ENCODE measurements at places on chromosomes 7 and 10. TPM values are rescaled to one million over a fixed set of nuclear protein-coding genes. Genes with fewer than 3 reads are reported as not detected.
A peak's percentile ranks its signal among the peaks of the same experiment; 100 is the strongest.

DNA sequence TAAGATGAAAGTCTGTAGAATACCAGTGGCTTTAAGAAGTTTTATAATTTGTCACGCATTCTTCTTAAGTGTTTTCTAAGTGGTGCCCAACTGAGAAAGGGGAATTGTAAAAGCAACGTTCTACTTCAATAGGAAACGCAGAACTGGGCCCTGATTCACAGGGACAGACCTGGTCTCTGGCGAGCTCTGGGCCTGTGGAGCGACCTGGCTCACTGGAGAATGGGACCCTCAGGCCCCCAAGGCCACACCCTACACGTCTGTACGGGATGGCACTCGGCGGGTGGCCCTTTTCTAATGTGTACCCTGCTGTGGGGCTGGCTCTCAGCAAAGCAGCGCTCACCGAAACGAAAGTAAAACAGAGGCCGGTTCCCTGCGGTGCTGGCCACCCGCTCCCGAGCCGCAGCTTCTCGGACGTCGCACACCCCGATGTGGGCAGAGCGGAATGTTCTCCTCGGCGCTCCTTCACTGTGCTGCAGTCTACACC lies 205.0 kb downstream of the DIP2C start:
- DNase-seq, result peak; percentile 62
- peak overlapping the region; percentile 87 for H3K27ac ChIP-seq
- H3K4me1 ChIP-seq, result peaks cover 8% of the 10 kb centered on the region
- peaks cover 3% of the 10 kb centered on the region for H3K27me3 ChIP-seq
- H3K4me3 ChIP-seq, result peak overlapping the region; percentile 72

The MYO3A gene
- not detected for total RNA-seq

GRCh38 chr7:20578257-20578771 lies 37.2 kb upstream of the ABCB5 start:
- no peak overlapping the region for H3K4me3 ChIP-seq
- no peaks in the 10 kb centered on the region for H3K36me3 ChIP-seq
- no peak for DNase-seq
- no peak overlapping the region for H3K27ac ChIP-seq
- no peaks in the 10 kb centered on the region for H3K27me3 ChIP-seq
- H3K4me1 ChIP-seq, result no peaks in the 10 kb centered on the region

DNA sequence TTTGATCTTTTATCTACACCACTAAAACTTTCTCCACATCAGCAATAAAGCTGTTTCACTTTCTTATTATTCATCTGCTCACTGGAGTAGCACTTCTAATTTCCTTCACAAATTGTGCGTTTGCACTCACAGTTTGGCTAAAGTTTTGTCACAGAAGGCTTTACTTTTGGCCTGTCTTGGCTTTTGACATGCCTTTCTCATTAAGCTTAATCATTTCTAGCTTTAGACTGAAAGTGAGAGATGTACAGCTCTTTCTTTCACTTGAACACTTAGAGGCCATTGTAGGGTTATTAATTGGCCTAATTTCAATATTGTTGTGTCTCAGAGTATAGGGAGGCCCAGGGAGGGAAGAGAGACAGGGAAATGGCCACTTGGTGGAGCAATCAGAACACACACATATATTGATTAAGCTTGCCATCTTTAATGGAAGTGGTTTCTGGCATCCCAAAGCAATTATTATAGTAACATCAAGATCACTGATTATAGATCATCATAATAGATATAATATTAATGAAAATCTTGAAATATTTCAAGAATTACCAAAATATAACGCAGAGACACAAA lies 512.5 kb downstream of the ETV1 start:
- no peaks in the 10 kb centered on the region for H3K27me3 ChIP-seq
- H3K27ac ChIP-seq, result no peak overlapping the region
- H3K4me1 ChIP-seq, result no peaks in the 10 kb centered on the region
- no peaks in the 10 kb centered on the region for H3K36me3 ChIP-seq

DNA sequence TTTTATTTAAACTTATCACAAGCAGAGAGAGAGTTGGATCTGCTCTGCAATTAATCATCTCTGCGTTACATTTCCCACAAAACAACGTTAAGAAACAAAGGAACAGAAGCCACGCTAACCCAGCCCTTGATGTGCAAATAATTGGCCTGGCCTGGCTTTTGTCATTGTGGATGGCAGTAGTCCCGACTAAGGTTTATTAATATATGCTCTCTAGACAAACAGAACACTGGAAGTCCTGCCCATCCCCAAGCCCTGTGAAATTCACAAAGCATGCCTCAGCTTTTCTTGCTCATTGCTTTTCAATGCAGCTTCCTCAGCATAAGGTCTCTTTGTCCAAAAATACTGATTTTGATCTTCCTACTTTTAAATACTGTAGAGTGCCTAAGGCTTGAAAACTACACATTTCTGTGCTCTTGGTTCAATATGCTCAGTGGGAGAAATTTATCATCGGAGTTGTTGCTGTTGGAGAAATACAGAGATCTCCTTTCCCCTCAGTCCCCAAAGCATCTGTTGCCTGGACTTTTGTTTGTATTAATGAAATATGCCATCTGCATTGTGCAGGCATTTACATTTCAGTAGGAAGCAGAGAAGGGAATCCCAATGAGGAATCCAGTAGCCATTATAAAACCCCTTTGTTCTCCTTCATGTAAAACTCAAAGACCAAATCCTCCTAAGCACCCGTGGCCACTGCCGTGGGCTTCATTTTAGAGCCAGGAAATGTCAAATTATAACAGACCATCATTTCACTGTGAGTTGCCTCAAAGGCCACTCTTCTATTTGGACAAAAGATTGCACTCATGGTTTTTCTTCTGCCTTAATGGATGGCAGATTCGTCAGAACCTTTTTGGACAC lies 61.1 kb downstream of the SORCS1 start:
- H3K4me1 ChIP-seq, result no peaks in the 10 kb centered on the region
- H3K27ac ChIP-seq, result no peak overlapping the region
- H3K36me3 ChIP-seq, result no peaks in the 10 kb centered on the region
- no peaks in the 10 kb centered on the region for H3K27me3 ChIP-seq
- H3K4me3 ChIP-seq, result no peak overlapping the region

- H3K27ac ChIP-seq, result no peak overlapping the region
- H3K36me3 ChIP-seq, result peaks cover 2% of the 10 kb centered on the region
- DNase-seq, result no peak
- no peaks in the 10 kb centered on the region for H3K27me3 ChIP-seq
- no peak overlapping the region for H3K4me3 ChIP-seq
These were observed 268.9 kb downstream of the ADK start for GRCh38 chr10:74419958-74420375.

The FZD1 gene
- not detected for total RNA-seq

DNA sequence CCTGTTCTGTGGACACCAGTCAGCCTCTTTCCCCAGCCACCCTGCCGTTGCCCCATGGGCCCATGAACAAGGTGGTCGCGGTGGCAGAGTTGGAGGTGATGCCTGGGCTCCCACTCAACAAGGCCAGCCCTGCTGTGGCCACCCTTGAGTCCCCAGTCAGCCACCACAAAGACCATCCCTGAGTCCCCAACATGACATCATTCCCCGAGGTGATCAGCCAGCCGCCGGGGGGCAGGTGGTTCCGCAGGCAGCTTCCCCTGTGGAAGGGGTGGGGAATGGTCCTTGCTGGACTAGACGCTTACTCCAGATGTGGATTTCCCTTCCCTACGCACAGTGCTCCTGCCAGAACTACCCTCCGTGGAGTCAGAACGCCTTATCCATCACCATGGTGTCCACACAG lies 271.7 kb downstream of the PTPRN2 start:
- no peak overlapping the region for H3K4me3 ChIP-seq
- no peaks in the 10 kb centered on the region for H3K27me3 ChIP-seq
- peaks cover 2% of the 10 kb centered on the region for H3K36me3 ChIP-seq
- no peaks in the 10 kb centered on the region for H3K4me1 ChIP-seq

- H3K27me3 ChIP-seq, result no peaks in the 10 kb centered on the region
- no peak for DNase-seq
- peaks cover 18% of the 10 kb centered on the region for H3K4me1 ChIP-seq
- no peak overlapping the region for H3K4me3 ChIP-seq
- H3K36me3 ChIP-seq, result peaks cover 2% of the 10 kb centered on the region
These were observed 70.0 kb downstream of the VOPP1 start for GRCh38 chr7:55502124-55502857.

The ZNF282 gene
- 42.0 TPM for total RNA-seq

- no peak overlapping the region for H3K4me3 ChIP-seq
- no peaks in the 10 kb centered on the region for H3K36me3 ChIP-seq
- H3K4me1 ChIP-seq, result no peaks in the 10 kb centered on the region
- H3K27me3 ChIP-seq, result no peaks in the 10 kb centered on the region
- DNase-seq, result no peak
These were observed 62.4 kb upstream of the PCBD1 start for GRCh38 chr10:70950801-70951200.

DNA sequence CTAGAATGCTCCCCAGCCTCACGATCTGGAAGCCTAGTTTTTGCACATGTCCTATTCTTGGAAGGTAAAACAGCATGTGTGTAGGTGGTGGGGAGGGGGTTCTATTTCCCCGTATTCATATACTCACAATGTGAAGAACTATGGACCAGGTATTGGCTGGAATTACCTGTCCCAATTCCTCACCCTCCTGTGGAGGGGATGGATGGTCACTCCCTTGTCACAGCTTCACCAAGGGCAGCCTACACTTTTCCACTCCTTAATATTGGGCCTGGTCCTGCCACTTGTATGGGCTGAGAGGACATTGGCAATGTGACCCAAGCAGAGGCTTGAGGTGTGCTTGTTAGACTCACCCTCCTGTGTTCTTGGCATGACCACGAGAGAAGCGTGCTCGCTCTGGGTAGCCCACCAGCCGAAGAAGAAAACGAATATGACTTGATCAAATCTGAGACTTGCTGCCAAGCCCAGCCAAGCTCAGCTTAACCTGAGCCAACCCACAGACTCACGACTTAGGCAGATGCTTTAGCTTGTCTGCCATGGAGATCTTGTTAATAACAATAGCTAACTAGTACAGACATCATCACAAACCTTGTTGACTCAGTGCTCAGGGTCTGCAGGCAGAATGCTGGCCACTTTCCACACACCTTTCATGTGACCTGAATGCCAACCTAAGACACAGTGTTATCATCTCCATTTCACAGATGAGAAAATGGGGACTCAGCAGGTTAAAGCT lies 17.2 kb downstream of the ZNF488 start:
- no peak for DNase-seq
- H3K27ac ChIP-seq, result no peak overlapping the region
- H3K27me3 ChIP-seq, result peaks cover 3% of the 10 kb centered on the region
- no peak overlapping the region for H3K4me3 ChIP-seq

The EPHB6 gene
- 5.1 TPM for total RNA-seq

- H3K4me3 ChIP-seq, result no peak overlapping the region
- H3K27me3 ChIP-seq, result peaks cover 24% of the 10 kb centered on the region
- H3K36me3 ChIP-seq, result no peaks in the 10 kb centered on the region
- H3K27ac ChIP-seq, result no peak overlapping the region
- no peaks in the 10 kb centered on the region for H3K4me1 ChIP-seq
These were observed 20.5 kb downstream of the TRIL start for GRCh38 chr7:28937619-28938018.

- H3K27me3 ChIP-seq, result no peaks in the 10 kb centered on the region
- H3K27ac ChIP-seq, result no peak overlapping the region
- peaks cover 2% of the 10 kb centered on the region for H3K4me1 ChIP-seq
- no peak overlapping the region for H3K4me3 ChIP-seq
- H3K36me3 ChIP-seq, result peaks cover 21% of the 10 kb centered on the region
These were observed 100.6 kb downstream of the LRRC4 start for GRCh38 chr7:127930341-127931328.

DNA sequence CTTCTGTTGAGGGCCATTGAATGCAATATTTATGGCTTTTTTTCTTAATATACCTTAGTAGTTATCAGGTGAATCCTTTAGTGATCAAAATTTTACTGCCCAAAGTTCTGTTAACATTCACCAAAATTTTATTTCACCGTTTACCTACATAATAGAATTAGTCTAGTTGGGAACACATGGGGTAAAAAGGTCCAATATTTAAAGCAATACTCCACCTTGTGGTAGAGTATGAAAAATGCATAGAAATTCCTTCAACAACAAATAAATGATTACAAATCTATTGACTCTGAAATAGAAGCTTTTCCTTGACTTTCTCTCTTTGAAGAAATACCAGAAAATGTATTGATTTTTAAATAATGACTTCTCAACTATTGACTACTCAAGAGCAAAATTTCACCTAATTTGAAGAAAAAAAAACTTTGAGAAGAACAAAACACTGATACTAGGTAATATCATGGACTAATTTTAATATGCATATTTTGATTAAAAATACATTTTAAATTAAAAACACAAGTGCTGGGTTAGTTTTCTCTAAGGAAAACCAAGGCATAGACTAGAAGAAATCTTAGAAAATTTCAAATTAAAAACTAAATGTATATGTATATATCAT lies 43.3 kb downstream of the POLR1F start:
- DNase-seq, result no peak
- H3K27ac ChIP-seq, result no peak overlapping the region
- H3K36me3 ChIP-seq, result no peaks in the 10 kb centered on the region
- H3K27me3 ChIP-seq, result peaks cover 4% of the 10 kb centered on the region
- no peak overlapping the region for H3K4me3 ChIP-seq
- H3K4me1 ChIP-seq, result peaks cover 4% of the 10 kb centered on the region

The SNX10 gene
- 42.8 TPM for total RNA-seq

DNA sequence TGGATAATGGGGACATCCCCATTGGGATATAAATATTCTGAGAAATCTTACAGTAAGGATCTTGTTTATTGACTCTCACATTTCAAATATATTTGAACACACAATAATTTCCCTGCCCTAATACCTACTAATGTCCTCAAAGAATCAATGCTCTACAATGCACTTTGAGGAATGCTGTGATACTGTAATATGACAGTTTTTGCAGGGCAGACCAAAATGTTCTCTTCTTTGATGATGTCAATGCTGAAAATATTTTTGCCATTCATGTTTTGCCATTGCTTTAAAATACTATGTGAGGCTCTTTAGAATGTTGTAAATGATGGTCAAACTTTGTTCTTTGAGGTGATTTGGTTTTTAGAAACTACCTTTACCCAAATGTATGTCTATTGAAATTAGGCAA lies 594.1 kb downstream of the INHBA start:
- H3K36me3 ChIP-seq, result no peaks in the 10 kb centered on the region
- H3K27me3 ChIP-seq, result no peaks in the 10 kb centered on the region
- H3K4me3 ChIP-seq, result no peak overlapping the region

The PPRC1 gene
- total RNA-seq, result 79.0 TPM

GRCh38 chr7:144812379-144813283 lies 23.2 kb downstream of the TPK1 start:
- peaks cover 33% of the 10 kb centered on the region for H3K4me1 ChIP-seq
- peak overlapping the region; percentile 54 for H3K4me3 ChIP-seq
- peak overlapping the region; percentile 81 for H3K27ac ChIP-seq
- peak; percentile 71 for DNase-seq
- peaks cover 16% of the 10 kb centered on the region for H3K36me3 ChIP-seq

The NPC1L1 gene
- not detected for total RNA-seq

Measured in activated CD8-positive, alpha-beta memory T cell treated with anti-CD3 and anti-CD28 coated beads, Interleukin-2, amount 10 ng/mL, durations not matched to agents 7 days and 5 days (primary cell).